Activated T-helper 1 cell treated with Interleukin-2 at 50 U/mL for 16 hours (primary cell): ENCODE measurements at places on chromosomes 6 and 20.

DNA sequence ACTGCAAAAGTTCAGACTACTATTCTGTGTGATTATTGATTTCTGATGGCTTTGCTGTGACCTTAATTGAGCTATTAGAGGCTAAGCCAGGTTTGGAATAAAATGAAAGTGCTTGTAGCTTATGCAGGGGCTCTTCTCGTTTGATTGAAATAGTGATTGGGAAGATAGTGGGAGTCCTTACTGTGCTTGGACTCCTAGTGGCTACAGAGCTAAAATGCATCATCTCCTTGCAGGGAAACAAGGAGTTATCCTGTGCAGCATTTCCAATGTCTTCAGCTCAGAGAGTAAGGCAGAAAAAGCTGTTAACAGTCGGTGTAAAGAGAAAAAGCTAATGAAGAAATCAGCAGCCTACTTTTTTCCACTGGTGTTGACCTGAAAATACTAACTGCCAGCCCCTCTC, 173.5 kb downstream of the SLC35F1 start:
- no peak for DNase-seq

GRCh38 chr6:105022416-105022815, 65.5 kb downstream of the LIN28B start:
- DNase-seq, result no peak

DNA sequence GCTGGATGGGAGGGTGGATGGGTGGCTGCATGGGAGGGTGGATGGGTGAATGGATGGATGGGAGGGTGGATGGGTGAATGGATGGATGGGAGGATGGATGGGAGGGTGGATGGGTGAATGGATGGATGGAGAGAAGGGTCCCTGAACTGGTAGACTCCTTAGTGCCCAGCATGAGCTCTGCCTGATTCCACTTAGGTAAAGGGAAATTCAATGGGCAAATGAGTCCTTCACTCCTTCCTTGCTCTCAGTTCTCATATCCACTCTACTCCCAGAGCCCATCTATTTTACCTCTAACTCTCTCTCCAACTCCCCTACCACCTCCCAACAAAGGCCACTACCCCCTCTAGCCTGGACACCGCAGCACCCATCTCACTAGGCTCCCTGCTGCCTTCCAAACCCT, 29.2 kb upstream of the NOL4L start:
- DNase-seq, result no peak

- no peak for DNase-seq
Measured at GRCh38 chr20:24734139-24734538, 214.9 kb upstream of the CST7 start.
